ENCODE measurements at places on chromosomes 11 and 22.

- DNase-seq = no peak
These were observed 51.5 kb downstream of the INSC start for GRCh38 chr11:15166204-15166603.

- no peak for DNase-seq
These were observed 95.7 kb downstream of the TRMU start for GRCh38 chr22:46430961-46431838.

DNA sequence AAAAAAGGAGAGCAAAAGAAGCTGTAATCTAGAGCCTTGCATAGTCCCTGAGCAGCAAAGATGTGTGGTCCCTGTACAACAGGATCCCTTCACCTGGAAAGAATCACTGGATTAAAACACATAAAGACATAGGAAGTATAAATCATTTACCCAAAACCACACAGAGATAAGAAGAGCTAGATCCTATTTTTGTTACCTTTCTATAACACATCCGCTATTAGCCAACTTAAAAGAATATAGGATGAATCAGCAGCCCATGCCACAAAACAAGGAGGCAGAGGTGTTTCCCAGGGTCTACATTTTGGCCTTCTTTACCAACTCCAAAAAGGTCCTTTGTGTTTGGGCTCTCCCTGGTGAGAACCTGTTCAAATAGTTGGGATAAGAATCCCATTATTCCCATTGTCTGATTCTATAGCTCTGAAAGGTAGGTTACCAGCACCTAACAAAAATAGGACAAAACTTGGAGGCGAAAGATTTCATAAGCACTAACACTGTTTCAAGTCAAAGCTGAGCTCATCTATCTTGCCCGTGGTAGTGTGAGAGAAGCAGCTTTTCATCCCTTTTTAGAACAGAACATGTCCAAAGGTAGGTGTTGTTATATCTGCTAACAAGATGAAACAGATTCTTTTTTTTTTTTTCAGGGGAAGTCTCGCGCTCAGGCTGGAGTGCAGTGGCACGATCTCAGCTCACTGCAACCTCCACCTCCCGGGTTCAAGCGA is 26.8 kb downstream of the PAK1 start:
- no peak for DNase-seq

DNA sequence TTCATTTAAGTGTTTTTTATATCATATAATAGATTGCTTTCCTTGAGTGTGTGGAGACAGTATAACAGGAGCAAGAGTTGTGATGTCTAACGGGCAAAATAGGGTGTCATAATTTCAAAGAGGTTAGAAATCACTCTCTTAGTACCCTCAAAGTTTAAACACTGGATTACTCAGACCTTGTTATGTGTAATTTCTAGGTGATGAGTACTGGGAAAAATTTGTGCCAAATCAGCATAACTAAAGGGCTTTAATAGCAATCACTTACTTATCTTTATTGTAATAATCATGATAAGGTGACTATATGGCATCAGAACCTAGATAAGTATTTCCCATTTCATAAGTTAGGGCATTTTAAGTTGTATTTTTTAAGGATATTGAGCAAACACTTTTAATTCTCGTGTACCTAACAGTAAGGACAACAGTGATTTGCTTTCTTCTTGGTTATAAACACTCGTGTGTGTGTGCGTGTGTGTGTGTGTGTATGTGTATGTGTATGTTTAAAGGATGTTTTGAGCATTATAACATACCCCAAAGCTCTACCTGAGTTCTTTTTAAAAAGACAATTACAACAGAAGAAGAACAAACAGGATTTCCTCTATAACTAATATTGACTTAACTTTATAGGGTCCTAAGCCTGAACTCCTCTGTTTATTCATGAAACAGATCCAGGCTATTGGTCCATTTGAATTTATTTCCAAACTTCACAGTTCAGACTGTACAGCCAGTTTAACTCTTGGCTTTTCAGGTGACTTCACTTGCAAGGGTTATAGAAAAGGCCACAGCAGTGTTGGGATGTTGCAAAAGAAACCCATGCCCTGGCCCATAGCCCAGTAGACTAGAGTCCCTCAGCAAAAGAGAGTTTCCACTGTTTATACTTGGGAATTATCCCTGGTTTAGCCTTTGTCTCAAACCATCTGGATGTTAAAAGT is 23.7 kb upstream of the PDE3B start:
- DNase-seq = no peak

GRCh38 chr22:17927062-17927461 is 97.3 kb downstream of the MICAL3 start:
- no peak for DNase-seq

GRCh38 chr11:62141111-62142042 is 17.6 kb downstream of the INCENP start:
- DNase-seq = no peak

Measured in NCI-H2171 treated with DMSO at 0.1 percent for 48 hours (cell line).